OCI-LY7 (cell line): ENCODE measurements at places on chromosomes 13 and 19. TPM values are rescaled to one million over a fixed set of nuclear protein-coding genes. Genes with fewer than 3 reads are reported as not detected.

ZNF66 gene
- total RNA-seq, result 28.4 and 39.6 TPM in 2 replicates

SHISA2 gene
- not detected in 2 replicates for total RNA-seq

N4BP2L2 gene
- 76.3 and 81.2 TPM in 2 replicates for total RNA-seq

ZSWIM4 gene
- 10.8 and 13.4 TPM in 2 replicates for total RNA-seq

GRCh38 chr13:101554420-101555125, 102.1 kb downstream of the ITGBL1 start:
- DNase-seq, result no peak

- no peak for DNase-seq
These were observed 20.1 kb upstream of the SLC39A3 start for GRCh38 chr19:2759965-2760364.

CERS1 gene
- not detected in 2 replicates for total RNA-seq

LILRA1 gene
- not detected in 2 replicates for total RNA-seq

DNA sequence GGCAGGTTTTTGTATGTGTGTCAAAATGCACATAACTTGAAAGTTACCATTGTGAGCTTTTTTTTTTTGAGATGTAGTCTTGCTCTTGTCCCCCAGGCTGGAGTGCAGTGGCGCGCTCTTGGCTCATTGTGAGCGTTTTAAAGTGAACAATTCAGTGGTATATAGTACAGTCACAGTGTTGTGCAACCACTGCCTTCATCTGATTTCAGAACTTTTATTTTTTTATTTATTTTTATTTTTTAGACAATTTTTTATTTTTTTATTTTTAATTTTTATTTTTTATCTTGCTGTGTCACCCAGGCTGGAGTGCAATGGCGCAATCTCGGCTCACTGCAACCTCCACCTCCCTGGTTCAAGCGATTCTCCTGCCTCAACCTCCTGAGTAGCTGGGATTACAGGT, 15.0 kb downstream of the SLC25A42 start:
- no peak for DNase-seq
